Stimulated activated CD4-positive, alpha-beta T cell treated with anti-CD3 and anti-CD28 coated beads, Interleukin-1b, Interleukin-23, amount 100 ng/mL, for 24 hours (primary cell): ENCODE measurements at places on chromosomes 2 and 18.

DNA sequence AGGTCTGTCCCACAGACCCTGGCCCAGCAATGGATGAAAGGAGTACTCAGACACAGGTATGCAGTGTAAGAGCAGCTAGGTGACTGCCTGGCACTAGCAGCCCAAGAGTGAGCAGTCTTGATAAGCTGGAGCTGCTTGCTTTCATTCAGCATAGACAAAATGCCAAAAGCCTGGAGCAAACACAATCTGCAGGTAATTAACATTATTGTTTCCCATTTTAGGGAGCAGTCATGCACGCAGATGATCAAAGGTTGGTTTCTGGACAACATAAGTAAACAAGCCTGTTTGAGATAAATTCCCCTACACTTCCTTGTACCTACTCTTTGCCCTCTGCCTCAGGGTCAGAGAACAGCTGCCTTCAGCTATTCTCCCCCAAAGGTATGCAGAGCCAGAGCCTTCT lies 73.7 kb upstream of the MSTN start:
- no peak for DNase-seq

DNA sequence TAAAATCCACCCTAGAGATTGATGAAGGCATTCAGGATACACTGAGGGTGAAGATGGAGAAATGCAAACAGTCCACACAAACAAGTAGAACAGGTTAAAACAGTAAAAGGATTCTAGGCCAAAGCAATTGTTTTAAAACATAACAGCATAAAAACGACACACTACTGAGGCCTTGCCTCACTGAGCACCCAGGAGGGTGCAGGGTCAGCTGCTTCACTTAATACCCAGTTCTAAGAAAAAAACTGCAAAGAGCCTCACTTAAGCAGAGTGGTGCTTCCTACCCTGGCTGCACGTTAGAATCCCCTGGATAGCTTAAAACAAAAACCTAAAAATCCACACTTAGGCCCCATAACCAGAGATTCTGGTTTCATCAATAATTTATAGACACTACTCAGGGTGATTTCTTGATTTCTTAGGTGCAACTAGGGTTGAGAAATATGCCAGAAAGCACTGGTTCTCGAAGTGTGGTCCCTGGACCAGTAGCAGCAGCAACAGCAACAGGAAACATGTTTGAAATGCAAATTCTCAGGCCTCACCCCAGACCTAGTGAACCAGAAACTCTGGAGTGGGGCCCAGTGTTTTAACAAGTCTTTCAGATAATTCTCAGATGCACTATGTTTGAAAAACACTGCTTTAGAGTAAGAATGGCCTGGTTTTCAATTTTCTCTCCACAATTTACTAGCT lies 279.1 kb downstream of the ZEB2 start:
- no peak for DNase-seq

GRCh38 chr2:217016796-217017419 lies 157.0 kb upstream of the TNP1 start:
- no peak for DNase-seq

DNA sequence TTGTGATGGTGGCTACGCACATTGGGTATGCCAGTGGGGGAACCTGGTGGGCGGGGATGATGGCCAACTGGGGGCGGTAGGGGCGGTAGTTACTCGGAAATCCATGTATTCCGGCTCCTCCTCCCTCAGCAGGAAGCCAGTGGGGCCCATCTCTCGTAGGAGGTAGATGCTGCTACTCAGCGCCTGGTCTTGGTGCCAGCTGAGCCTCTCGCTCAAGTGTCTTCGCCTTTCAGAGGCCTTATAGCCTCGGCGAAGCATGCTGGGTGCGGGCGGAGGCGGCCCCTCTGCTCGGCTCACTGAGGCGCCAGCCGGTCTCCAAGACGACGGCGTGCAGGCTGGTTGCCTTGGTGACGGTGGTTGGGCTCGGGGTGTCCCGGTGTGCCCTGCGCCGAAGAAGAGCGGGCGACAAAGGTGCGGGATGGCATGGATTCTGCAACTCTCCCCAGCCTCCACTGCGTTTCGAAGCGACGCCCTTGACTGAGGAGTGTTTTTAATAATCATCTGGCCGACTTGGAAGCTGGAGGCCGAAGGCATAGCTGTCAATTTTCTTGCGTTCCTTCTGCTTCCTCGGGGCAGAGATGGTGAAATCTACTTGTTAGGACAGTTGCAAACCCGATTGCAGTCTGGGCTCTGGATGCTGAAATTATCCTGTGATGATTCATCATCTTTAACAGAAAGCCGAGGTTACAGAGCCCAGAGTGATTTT lies at the start of gene ZSWIM2:
Gene ZSWIM2, minus strand, starts transcription at position 298 of the 706 bp plus-strand sequence. Its CDS starts 40 bp downstream, at position 258.
- DNase-seq: no peak

DNA sequence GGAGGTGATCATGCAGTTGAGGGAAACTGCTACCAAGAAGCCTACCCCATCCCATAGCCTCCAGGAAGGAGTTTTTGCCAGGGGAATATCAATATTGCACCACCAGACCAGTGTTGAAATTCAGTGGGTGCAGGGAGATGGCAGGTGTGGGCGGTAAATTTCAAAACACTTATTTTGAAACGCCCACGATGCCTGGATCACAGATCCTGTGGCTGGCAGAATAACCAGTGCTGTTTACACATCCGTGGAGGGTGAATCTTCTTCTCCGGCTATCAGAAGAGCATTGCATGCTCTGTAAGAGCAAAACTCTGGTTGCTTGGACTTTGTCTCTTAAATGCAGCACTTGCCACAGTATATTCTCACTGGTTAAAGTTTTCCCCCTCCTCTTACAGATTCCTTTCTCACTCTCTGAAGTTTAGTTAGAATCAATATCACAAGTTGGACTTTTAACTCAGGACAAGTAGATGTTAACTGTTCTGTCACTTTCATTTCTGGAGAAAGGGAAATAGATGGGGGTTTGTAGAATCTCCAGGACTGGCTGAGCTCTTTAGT lies 70.5 kb upstream of the ZCCHC2 start:
- no peak for DNase-seq

DNA sequence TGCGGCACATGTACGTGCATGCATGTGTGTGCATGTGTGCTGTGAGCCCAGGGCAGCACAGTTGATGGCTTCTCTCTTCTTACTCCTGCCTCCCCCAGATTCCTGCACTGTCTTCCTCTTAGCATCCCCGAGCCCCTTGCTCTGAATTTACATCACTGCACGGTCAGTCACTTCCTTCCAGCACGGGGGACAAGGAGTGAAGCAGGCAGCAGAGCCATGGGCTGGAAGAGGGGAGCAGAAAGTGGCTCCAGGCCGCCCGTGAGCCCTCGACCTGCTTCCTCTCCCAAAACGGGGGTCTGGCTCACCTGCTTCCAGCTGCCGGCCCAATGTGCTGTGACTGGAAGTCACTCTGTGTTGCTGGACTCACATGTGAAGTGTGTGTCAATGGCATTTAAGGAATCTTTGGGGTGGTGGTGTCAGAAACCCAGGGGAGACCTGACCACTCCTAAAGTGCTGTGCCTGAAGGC lies 106.1 kb downstream of the FAM210A start:
- no peak for DNase-seq

GRCh38 chr18:328928-329327 lies 61.1 kb upstream of the THOC1 start:
- no peak for DNase-seq

GRCh38 chr18:58887613-58887963 lies 22.9 kb downstream of the ZNF532 start:
- DNase-seq: no peak

DNA sequence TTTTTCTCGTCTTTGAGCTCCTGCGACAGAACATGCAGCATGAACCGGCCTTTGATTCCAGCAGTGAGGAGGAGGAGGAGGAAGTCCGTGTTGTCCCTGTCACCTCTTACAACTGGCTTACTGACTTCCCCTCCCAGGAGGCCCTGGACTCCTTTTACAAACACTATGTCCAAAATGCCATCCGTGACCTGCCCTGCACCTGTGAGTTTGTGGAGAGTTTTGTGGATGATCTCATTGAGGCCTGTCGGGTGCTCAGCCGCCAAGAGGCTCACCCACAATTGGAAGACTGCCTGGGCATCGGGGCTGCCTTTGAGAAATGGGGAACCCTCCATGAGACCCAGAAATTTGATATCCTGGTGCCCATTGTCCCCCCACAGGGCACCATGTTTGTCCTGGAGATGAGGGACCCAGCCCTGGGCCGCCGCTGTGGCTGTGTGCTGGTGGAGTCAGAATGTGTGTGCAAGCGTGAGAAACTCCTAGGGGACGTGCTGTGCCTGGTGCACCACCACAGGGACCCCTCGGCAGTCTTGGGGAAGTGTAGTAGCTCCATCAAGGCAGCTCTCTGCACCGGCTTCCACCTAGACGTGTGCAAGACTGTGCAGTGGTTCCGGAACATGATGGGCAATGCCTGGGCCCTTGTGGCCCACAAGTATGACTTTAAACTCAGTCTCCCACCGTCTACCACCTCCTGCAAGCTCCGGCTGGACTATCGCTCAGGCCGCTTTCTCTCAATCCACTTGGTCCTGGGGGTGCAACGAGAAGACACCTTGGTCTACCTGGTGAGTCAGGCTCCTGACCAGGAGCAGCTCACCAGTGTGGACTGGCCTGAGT lies 2.1 kb downstream of the ITPRIPL1 start:
- no peak for DNase-seq

GRCh38 chr2:52210161-52210560 lies 1178.2 kb upstream of the NRXN1 start:
- DNase-seq: no peak

DNA sequence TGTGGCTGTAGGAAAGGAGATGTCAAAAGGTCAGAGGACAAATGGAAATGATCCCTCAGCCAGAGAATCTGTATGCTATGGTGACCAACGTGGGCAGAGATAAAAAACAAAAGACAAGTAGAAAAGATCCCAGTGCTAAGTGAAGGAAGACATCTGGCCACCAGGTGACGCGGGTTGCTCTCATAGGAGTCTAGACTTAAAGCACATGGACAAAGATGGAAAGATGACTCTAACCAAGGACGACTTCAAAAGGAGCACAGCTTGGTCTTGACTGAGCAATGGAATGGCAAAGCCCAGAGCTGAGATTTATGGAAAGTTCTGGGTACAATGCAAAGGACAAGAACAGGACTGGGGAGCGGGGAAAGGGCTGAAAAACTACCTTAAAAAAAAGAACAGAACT lies 96.8 kb downstream of the CLIP4 start:
- no peak for DNase-seq

- DNase-seq: no peak
Observed at GRCh38 chr2:128364441-128364911, 45.8 kb upstream of the HS6ST1 start.

- DNase-seq: no peak
Observed at GRCh38 chr2:55948176-55948923, 24.8 kb upstream of the EFEMP1 start.

DNA sequence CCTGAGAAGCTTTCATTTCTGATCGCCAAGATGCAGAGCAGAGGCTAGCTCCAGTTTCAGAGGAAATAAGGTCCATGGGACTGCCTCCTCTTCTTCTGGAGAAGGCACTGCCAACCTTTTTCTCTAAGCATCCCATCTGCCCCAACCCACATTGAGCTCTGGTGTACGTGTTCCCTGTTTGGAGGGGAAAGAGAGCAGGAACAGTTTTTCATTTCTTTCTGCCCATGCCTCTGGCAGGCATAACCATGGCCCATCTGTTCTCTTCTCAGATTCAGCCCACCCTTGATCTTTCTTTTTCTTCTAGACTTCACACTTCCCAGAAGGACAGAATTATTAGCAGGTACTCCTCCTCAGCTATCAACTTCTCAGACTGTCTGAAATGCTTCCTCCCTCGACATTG lies 1110.3 kb upstream of the KLHL29 start:
- DNase-seq: no peak

GRCh38 chr18:56258178-56258577 lies 380.2 kb downstream of the TXNL1 start:
- no peak for DNase-seq

GRCh38 chr2:112639936-112640335 lies 5.8 kb upstream of the SLC20A1 start:
- DNase-seq: no peak

- DNase-seq: no peak
Observed at GRCh38 chr2:128277961-128278681, 40.5 kb downstream of the HS6ST1 start.

GRCh38 chr2:23827287-23827686 lies 99.6 kb downstream of the ATAD2B start:
- DNase-seq: no peak

GRCh38 chr18:45361125-45361851 lies 254.0 kb upstream of the SLC14A2 start:
- no peak for DNase-seq

- no peak for DNase-seq
Observed at GRCh38 chr2:234911271-234911670, 40.5 kb upstream of the SH3BP4 start.

- no peak for DNase-seq
Observed at GRCh38 chr2:26978061-26978596, 7.7 kb downstream of the MAPRE3 start.

GRCh38 chr2:5119046-5119445 lies 573.1 kb upstream of the SOX11 start:
- no peak for DNase-seq

GRCh38 chr2:150846691-150847090 lies 359.2 kb upstream of the RND3 start:
- no peak for DNase-seq

- no peak for DNase-seq
Observed at GRCh38 chr2:57711991-57712390, 334.6 kb upstream of the VRK2 start.

DNA sequence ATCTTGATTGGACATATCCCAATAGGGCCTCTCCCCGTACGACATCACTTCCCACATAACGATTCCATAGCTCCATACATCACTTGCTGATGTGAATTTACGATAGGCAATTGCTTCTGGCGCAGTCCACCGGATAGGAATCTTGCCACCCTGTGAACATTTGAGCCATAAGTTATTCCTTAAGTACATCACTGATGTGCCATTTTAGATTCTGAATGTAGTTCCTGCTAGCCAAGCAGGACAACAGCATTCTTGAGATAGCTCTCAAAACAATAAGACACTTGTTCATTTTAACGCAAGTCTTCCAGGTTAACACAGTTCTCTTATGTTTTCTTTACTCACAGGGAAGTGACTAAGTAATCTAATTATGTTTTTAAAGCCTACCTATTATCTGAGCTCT lies 138.0 kb downstream of the EPHA4 start:
- no peak for DNase-seq

DNA sequence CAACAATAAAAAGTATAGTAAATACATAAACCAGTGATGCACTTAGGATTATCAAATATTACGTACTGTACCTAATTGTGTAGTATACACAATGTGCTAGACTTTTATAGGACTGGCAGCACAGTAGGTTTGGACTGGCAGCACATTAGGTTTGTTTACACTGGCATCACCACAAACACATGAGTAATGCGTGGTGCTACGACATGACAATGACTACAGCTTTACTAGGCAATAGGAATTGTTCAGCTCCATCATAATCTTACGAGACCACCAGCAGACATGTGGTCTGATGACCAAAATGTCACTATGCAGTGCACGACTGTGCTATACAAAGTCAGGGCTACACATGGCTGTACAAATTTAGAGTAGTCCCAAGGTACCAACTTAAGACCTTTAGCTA lies 2.3 kb downstream of the MBOAT2 start:
- no peak for DNase-seq
